ENCODE measurements at places on chromosomes 1 and 21.

DNA sequence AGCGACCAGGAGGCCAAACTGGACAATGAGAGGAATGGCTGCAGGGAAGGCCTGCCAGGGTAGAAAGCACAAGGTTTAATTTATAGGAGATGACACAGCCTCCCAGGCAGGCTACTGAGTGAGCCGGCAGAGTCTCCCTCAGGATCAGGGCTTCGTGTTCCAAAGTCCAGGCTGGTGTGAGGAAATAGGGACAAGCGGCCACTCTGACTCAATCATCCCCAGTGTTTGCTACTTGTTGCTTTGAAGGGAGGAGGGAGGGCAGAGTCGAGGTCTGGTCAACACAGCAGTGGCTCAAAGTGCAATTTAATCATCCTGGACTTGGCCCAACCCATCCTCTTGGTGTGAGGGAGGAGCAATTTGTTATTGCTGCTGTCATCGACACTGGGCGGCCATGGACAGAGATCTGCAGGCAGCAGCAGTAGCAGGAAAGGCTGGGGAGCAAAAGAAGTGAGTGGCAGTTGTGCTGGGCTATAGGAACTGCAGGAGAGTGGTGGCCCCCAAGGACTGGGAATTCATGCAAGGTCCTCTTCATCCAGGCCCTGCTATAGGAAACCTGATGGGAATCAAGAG lies 27.5 kb downstream of the TBX15 start:
- DNase-seq, result no peak

- DNase-seq, result no peak
Measured at GRCh38 chr1:9009438-9010370, 16.5 kb downstream of the SLC2A7 start.

DNA sequence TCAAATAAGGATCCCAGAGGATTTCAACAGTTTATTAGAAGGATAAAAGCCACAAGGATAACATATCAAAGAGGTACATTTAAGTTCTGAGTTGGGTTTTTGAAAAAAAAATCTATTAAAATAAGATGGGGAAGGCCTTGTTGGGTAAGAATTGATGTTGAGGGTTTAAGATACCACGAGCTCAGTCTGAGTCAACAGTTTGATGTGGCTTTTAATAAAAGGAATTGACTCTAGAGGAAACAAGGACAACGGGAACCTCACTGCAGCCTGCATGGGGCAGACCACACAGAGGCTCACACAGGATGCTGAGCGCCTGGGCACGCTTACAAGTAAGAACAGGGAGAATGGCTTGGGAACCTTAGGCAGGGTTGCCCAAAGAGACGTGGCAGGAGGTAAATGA lies 107.5 kb downstream of the TIAM1 start:
- DNase-seq, result no peak

DNA sequence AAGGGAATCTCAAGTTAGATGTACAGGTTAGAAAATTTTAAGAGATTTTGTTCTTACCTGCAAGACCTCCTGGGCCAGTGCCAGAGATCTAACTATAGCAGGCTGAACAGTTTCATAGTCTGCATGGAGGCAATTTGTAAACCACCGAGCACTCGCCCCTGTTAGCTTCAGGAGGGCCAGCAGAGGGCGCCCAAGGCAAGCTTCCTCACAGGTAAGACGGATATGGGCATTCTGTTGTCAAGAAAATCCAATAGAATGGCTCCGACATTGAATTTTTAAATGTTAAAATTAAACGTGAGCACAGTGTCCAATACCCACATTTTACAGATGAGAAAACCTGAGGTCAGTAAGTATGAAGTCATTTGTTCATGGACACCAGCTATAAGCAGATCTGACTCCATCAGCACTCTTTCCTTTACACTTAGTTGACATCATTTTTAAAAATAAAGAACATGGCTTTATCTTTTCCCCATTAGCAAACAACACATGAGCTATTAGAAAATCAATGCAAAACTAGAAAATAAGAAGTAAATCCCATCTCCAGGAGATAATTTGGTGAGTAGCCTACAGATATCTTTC lies 2.2 kb downstream of the REG4 start:
- peak; percentile 52 for DNase-seq

GRCh38 chr1:214678386-214678785 lies 75.4 kb downstream of the CENPF start:
- no peak for DNase-seq

GRCh38 chr1:169508432-169509338 lies 22.9 kb upstream of the SLC19A2 start:
- DNase-seq, result no peak

GRCh38 chr1:187481581-187482148 lies 652.9 kb downstream of the PLA2G4A start:
- DNase-seq, result no peak

- no peak for DNase-seq
Measured at GRCh38 chr21:40850071-40850470, 3.1 kb upstream of the DSCAM start.

GRCh38 chr1:214281021-214281719 lies at the start of gene SMYD2:
Gene SMYD2 (plus strand): TSS chr1:214281159. CDS start chr1:214281255, 96 bp downstream.
- DNase-seq, result peak; percentile 51

DNA sequence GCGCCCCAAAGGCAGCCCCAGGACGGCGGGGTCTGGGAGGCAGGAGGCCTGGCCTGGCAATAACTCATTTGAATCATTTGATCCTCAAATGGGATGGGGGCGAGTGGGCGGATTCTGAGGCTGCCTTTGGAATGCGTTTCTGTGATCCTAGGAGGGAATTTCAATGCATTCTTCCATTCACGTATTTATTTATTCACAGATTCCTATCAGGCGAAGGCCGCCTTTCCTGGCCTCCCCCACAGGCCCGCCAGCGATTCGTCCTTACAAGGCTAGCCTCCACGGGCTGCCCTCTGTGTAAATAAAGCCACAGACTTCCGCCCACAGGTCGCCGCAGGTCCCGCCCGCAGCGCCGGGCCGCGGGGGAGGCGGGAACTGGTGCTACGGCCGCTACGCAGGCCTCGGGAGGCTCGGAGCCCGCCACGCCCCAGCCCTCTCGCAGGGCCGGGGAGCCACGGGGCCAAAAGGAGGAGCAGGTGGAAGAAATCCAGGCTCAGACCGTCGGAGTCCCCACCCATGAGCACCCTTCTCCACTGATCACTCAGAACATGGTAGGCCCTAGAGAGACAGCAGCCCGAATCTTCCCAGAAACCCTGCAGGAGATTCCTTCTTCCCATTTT lies 31.3 kb upstream of the JUN start:
- DNase-seq, result peak; percentile 36

DNA sequence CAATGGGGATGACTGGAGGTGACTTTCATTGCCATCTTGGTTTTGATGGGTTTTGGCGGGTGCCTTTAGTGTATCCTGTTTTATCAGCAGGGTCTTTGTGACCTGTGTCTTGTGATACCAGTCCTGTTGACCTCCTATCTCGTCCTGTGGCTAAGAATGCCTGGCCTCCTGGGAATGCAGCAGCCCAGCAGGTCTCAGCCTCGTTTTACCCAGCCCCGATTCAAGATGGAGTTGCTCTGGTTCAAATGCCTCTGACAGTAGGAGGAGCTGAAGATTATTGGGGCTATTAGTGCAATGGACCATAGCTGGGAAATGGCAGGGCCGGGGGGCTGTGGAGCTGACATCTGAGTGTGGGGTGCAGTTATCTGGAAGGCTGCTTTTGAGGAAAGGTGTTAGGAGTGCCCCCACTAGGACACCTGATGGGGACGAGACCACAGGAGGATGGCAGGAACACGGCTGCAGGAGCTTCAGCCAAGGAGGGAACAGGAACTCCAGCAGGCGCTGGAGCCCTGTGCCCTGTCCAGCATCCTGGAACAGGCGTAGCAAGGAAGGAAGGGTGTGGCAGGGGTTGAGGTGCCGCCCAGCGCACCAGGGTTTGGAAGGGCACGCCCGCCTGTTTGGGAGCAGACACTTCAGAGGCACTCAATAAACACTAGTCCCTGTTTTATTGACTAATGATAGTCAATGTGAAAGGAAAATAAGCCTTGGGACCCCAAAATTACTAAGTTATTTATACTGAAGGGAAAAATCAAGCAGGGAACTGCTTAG lies 15.3 kb upstream of the AGPAT3 start:
- DNase-seq, result no peak

DNA sequence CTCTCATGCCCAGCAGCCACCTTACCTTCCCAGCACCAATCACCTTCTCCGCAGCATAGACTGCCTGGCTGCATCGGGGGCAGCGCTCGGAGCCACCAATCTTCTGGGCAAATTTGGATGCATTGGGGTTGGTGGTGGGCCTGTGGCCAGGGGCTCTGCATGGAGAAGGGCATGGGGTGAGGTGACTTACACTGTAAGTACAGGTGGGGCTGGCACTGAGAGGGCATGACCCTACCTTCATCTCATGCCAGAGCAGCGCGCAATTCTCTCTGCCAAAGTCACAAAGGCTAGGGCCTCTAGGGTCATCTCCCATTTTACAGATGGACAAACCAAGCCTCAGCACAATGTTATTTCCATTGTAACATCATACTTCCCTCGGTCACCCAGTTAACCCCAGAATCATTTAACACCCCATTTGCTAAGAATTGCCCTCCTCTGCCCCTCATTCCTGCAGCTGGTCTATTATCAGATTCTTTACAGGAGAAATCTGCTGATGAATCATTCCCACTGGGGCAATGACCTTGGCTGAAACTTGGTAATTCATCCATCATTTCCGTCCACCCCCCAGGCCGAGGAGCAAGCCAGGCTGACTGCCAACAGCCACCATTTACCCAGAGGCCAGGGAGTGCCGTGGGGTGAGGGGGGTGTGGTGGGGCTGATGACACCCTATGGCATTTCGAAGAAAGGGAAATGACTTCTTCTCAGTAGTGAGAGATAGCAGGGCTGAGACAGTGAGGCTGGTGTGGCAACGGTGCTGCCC lies 17.9 kb downstream of the CSRP1 start:
- DNase-seq, result no peak

GRCh38 chr1:219413536-219413935 lies 199.4 kb downstream of the ZC3H11B start:
- DNase-seq, result no peak

DNA sequence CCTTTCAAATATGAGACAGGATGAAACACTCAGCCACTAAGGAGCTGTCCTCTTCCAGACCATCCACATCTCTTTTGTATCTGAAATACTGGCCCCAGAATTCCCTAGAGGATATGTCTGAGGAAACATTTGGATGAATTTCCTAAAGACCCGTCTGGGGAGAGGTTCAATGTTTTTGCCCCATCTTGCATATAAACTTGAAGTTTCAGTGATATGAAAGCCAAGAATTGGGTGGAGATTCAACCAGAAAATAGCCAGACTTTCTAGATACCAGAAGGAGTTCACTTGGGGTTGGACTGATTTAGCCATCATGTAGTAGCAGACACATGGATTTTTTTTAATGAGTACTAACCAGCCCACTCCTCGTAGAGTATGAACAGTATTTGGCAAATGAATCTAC lies 182.0 kb downstream of the PLPP3 start:
- DNase-seq, result no peak

DNA sequence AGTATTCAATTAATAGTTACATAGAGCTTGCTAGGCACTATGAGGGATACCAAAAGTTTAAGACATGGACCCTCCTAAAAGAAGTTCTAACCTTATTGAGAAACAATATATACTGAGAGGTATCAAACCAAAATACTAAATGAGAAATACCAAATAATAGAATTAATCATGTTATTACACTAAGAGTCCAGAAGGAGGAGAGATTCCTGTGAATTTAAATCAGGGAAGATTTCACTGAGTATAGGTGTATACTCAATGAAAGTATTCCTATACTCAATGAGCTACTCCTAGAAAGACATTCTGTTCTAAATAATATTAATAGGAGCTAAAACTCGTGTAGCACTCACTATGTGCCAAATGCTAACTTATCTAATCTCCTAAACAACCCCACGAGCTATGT lies 9.4 kb downstream of the CR1L start:
- DNase-seq, result no peak

DNA sequence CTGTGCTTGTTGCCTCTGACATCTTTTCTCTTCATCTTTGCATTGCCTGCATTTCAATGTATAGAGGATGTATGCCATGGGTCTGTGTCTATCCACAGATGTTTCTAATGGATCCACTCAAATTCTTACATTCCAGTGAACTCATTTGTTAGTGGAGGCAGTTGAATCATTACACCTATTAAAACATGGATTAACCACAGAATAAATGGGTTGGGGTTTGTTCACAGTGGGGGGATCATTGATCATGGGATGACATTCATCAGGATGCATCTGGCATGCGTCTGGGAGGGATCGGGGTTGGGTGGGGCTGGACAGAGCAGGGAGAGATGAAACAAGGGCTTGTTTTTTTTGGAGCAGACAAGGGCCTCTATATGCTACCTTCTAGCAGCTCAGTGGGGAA lies 182.5 kb downstream of the RHOU start:
- no peak for DNase-seq

GRCh38 chr1:35085421-35085820 lies 6.2 kb downstream of the ZMYM1 start:
- DNase-seq, result no peak

DNA sequence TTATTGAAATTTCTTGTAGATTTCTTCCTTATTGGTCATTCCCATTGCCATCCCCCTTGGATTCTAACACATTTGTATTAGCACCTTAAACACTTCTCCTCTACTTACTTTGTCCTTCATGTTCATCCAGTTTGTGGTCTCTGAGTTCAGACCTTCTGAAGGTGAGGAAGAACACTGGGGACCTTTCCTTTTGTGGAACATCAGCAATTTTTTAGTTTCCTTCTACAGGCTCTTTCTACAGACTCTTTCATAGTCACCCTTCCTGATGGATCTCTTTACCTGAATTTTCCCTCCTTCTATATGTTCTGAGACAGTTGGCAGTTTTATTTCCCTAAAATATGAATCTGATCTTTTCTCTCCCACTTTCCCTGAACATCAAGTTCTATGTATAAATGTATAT lies 4.4 kb upstream of the PALMD start:
- no peak for DNase-seq

DNA sequence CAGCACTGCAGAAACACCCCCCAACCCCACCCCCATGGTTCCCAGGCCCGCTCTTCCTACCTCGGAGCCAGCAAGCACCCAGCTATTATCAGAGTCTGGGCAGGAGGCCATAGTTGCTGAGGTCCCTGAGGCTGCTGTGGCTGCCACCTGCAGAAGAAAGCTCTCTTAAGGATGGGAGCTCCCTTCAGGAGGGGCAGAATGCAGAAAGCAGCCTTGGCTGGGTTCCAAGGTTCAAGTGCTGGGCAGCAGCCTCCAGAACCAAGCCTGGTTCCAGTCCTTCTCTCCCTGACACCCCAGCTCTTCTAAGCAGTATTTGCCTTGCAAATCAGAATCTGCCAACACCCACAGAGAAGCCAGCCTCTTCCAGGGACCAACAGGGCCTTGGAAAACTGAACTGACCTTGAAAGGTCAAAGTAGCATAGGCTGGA lies 2.3 kb downstream of the PBXIP1 start:
- DNase-seq, result no peak

- DNase-seq, result no peak
Measured at GRCh38 chr1:203036537-203036936, 10.2 kb downstream of the PPFIA4 start.

GRCh38 chr1:10854856-10855459 lies 58.5 kb upstream of the CASZ1 start:
- DNase-seq, result no peak

GRCh38 chr1:53071167-53071865 lies 9.3 kb downstream of the PODN start:
- no peak for DNase-seq
